ENCODE measurements at places on chromosomes 2 and 18. TPM values are rescaled to one million over a fixed set of nuclear protein-coding genes. Genes with fewer than 3 reads are reported as not detected.

DNA sequence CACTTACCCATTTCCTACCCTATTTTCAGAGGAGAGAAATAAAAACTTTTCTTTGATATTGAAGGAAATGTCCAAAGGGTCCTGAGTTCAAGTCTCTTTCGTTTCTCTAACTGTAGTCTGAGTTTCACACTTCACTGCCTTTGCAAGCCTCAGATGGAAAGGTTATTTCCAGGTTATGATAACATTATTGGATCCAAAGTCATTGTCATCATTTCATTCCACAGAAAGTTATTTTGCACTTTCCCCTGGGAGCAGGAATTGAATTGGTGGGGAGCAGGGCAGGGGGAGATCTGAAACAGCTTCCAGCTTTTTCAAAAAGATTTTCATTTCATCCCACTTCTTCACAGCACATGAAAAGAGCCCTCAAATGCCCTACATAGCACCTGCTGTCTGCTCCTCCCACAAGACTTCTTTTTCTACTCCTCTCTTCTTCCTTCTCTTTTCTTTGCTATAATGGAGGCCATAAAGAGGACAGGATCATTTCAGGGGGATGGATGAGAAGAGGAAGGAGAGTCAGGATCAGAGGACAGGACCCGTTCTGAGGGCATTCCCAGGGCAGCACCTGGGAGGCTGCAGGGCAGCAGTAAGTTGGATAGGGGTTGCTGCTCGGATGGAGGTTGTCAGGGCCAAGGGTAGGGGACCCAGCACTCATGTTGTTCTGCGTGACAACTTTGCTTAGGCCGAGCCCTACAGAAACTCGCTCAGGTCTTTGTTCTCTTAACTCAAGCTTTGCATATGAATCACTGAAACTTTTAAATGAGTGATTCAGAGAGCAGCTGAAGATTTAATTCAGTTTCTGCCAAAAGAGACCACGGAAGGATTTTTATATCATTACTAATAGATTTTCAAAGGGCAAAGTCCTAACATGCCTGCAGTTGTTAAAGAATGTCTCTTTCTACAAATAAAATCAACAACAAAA is 11.4 kb upstream of the GALNT5 start:
- H3K27me3 ChIP-seq: no peaks in the 10 kb centered on the region
- DNase-seq: no peak
- H3K4me3 ChIP-seq: no peak overlapping the region
- H3K27ac ChIP-seq: peak overlapping the region; percentile 43
- H3K4me1 ChIP-seq: no peaks in the 10 kb centered on the region

DNA sequence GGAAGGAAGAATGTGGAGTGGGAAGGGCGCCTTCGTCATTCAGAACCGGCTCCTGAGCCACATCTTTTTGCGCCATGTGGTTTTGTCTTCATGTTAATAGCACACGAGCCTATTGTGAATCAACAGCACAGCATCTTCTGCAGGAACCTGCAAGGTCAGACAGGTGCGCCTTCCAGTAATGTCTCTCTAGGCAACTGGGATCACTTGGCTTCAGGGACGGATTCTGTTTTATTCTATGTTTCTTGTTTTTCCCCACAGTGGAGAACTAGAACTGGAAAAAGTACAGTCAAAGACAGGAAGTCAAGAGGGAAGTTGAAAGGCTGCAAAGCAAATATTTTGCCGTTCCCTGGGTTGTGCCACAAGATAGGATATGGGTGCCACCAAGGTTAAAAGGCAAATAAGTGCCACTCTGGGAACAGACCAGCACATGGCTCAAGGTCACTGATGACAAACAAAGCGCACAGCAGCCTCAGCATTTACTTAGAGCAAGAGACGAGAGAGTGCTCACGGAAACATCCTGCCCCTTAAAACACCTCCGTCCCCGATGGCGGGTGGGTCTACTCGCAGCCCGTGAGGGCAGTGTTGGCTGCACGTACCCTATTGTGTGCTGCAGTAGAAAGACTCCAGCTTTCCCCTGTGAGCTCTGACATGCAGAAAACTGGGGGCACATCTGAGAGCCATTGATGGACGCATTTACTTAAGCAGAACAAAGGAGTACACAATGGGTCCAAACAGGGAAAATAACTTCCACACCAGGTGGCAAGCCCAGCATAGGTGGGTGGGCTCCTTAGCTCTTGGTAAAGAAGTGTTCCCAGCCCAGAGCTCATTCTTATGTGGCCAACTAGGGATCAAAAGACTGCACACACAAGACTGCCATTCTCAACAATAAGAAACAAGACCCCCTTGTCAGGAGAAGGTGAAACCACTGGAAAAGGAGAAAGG is 107.2 kb upstream of the PARD3B start:
- H3K4me3 ChIP-seq: no peak overlapping the region
- no peak for DNase-seq
- no peaks in the 10 kb centered on the region for H3K4me1 ChIP-seq
- H3K27me3 ChIP-seq: no peaks in the 10 kb centered on the region
- H3K36me3 ChIP-seq: no peaks in the 10 kb centered on the region

DNA sequence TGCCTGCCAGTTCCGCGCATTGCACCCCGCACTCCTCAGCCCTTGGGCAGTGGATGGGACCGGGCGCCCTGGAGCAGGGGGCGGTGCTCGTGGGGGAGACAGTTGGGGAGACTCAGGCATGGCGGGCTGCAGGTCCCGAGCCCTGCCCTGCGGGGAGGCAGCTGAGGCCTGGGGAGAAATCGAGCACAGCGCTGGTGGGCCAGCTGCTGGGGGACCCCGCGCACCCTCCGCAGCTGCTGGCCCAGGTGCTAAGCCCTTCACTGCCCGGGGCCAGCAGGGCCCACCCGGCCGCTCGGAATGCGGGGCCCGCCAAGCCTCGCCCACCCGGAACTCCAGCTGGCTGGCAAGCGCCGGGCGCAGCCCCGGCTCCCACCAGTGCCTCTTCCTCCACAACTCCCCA is 488.8 kb upstream of the CHST9 start:
- H3K27ac ChIP-seq: no peak overlapping the region
- H3K4me1 ChIP-seq: no peaks in the 10 kb centered on the region
- H3K27me3 ChIP-seq: no peaks in the 10 kb centered on the region

- no peaks in the 10 kb centered on the region for H3K4me1 ChIP-seq
These were observed 86.1 kb downstream of the SLC25A12 start for GRCh38 chr2:171807831-171808393.

PDE11A gene
- 0.23 TPM for polyA plus RNA-seq

ABCG5 gene
- not detected for polyA plus RNA-seq

DNA sequence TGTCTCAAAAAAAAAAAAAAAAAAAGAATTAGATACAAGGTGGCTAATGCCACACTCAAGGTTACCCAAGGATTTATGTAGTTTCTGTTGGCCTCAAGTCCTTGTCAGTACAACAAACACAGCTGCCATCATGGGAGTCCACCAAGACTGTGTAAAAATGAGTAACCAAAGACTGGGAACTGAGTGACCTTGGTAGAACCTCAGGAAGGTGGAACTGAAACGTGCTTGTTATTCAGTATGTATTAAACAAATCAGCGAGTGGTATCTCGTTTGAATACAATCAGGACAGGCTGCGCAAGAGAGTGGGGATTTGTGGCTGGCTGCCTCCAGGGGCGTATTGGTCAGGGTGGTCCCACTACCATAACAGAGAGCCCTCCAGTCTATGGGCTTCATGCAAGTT is 1.6 kb upstream of the SFTPB start:
- no peak overlapping the region for H3K4me3 ChIP-seq
- peaks cover 2% of the 10 kb centered on the region for H3K4me1 ChIP-seq
- no peaks in the 10 kb centered on the region for H3K27me3 ChIP-seq
- H3K36me3 ChIP-seq: no peaks in the 10 kb centered on the region
- no peak overlapping the region for H3K27ac ChIP-seq

CAMKMT gene
- polyA plus RNA-seq: 14.7 TPM

DNA sequence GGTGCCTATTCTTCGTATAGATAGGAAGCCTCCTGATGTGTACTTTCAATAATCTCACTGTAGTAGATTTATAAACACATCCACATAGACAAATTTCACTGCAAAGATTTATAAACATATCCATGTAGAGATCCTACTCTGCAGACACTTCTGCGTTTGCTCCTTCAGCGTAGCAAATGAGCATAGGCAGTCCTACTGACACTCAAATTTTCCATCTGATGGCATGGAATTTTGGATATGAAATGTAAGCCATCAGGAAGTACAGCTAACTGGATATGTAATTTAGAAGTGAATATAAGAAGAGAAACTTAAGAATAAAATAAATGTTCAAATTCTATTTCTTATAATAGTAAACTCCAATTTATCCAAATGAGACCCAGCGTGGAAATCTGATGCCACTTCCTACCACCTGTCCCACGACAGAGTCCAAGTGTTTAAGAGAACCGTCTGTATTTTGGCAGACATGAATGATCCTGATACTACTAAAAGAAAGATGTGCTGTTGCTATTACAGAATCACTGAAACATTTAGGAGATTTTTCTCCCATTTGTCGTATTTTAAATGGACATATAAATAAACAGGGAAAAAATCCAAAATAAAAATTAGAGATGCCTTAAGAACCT is 86.0 kb downstream of the DTNA start:
- no peaks in the 10 kb centered on the region for H3K27me3 ChIP-seq
- no peak overlapping the region for H3K4me3 ChIP-seq
- H3K27ac ChIP-seq: no peak overlapping the region
- no peak for DNase-seq

- no peak overlapping the region for H3K27ac ChIP-seq
- DNase-seq: no peak
- H3K27me3 ChIP-seq: no peaks in the 10 kb centered on the region
- no peak overlapping the region for H3K4me3 ChIP-seq
These were observed 244.7 kb downstream of the CTNNA2 start for GRCh38 chr2:79757526-79757925.

- H3K36me3 ChIP-seq: no peaks in the 10 kb centered on the region
- no peak for DNase-seq
- H3K27me3 ChIP-seq: no peaks in the 10 kb centered on the region
- no peaks in the 10 kb centered on the region for H3K4me1 ChIP-seq
These were observed 39.5 kb downstream of the ZC3H6 start for GRCh38 chr2:112314856-112315255.

TTC39C gene
- 6.2 TPM for polyA plus RNA-seq

GRCh38 chr2:206084870-206085741 is 868 bp downstream of the INO80D start:
- H3K4me1 ChIP-seq: peaks cover 12% of the 10 kb centered on the region
- peak; percentile 72 for DNase-seq
- peak overlapping the region; percentile 87 for H3K27ac ChIP-seq
- peaks cover 1% of the 10 kb centered on the region for H3K36me3 ChIP-seq
- H3K27me3 ChIP-seq: no peaks in the 10 kb centered on the region

DNA sequence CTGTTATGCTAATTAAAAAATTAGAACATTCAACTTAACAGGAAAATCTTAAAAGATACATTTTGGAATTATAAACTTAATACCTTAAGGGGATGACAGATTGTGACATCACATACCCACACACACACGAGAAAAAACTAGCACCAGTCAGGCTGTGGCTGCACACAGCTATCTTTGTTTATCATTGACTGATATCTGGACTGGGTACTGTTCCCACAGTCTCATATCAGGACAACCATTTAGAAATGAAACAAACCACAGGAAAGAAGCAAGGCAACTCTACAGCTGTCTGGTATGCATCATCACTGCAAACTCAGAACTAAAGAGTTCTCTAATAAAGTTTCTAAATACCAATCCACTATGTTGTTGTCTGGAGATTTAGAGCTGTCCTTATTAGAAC is 210.9 kb upstream of the SMAD7 start:
- no peak overlapping the region for H3K4me3 ChIP-seq
- no peaks in the 10 kb centered on the region for H3K27me3 ChIP-seq
- DNase-seq: no peak
- no peak overlapping the region for H3K27ac ChIP-seq
- no peaks in the 10 kb centered on the region for H3K4me1 ChIP-seq

RAB6C gene
- 0.03 TPM for polyA plus RNA-seq

DNA sequence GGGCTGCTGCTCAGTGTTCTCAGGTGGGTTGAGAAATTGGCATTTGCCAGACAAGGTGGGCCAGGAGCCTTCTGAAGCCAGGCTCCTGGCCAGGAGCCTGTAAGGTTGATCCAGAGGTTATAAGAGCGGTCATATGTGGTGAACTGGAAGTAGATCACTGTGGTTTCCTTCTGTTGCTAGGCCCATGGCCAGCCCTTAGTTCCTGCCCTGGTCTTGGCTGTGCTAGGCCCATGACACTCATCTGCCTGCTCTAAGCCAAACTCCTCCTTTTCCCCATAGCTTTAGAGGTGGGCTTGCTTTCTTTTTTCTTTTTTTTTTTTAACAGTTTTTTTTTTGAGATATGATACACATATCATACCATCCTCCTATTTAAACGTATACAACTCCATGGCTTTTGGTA is 5.0 kb upstream of the MGAT5 start:
- no peak overlapping the region for H3K4me3 ChIP-seq
- no peaks in the 10 kb centered on the region for H3K36me3 ChIP-seq
- H3K4me1 ChIP-seq: no peaks in the 10 kb centered on the region
- H3K27ac ChIP-seq: no peak overlapping the region

TUBB8B gene
- polyA plus RNA-seq: 1.3 TPM

DNA sequence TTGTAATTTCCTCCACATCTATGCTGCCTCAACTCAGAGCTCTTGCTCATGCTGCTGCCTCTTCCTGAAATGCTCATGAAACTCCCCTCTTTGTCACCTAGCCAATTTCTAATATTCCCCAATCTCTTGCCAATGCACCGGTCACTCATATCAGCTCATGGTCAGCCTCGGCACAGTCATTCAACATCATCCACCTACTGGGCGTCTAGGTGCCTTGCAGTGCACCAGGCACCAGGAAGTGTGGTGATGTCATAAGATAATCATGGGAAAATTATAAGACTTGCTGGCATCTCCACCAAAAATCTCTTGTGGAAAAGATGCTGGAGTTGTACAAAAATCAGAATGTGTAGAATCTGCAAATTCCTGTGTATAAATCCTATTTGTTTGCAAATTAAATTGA is 52.6 kb upstream of the RAB27B start:
- H3K4me1 ChIP-seq: no peaks in the 10 kb centered on the region
- H3K4me3 ChIP-seq: no peak overlapping the region
- no peaks in the 10 kb centered on the region for H3K36me3 ChIP-seq
- no peaks in the 10 kb centered on the region for H3K27me3 ChIP-seq
- DNase-seq: no peak
- no peak overlapping the region for H3K27ac ChIP-seq

SCG2 gene
- 0.27 TPM for polyA plus RNA-seq

IL18R1 gene
- polyA plus RNA-seq: not detected

- H3K27me3 ChIP-seq: no peaks in the 10 kb centered on the region
- peaks cover 10% of the 10 kb centered on the region for H3K4me1 ChIP-seq
- no peak for DNase-seq
- no peaks in the 10 kb centered on the region for H3K36me3 ChIP-seq
These were observed 43.5 kb upstream of the LAPTM4A start for GRCh38 chr2:20094955-20095354.

DNA sequence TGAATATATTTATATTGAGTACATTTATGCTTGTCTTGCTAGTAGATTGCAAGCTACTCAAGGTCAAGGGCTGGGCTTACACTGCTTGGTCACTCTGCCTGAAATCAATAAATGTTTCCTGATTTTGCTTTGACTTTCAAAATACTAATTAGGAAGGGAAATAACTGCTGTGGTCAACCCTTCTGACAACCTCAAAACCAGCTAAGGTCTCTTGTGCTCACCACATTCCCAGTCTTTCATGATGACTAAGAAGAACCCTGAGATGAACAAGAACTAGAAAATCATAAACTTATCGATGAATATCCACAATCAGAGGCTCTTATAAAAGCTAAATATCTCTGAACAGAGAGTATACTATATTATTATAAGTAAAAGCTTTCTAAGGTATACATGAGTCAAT is 33.3 kb downstream of the ABCB11 start:
- no peak overlapping the region for H3K27ac ChIP-seq
- no peak for DNase-seq
- H3K27me3 ChIP-seq: no peaks in the 10 kb centered on the region

- H3K4me1 ChIP-seq: no peaks in the 10 kb centered on the region
- H3K4me3 ChIP-seq: no peak overlapping the region
- peak; percentile 54 for DNase-seq
- no peaks in the 10 kb centered on the region for H3K27me3 ChIP-seq
These were observed 62.9 kb upstream of the CTIF start for GRCh38 chr18:48475635-48476549.
